NCI-H1436 treated with DMSO at 0.1 percent for 48 hours (cell line): ENCODE measurements at places on chromosomes 16 and 17.

- DNase-seq = peak; percentile 91
Measured at GRCh38 chr17:57084802-57085447, at the start of gene AKAP1. Gene AKAP1 (plus strand): TSS chr17:57085246. CDS start chr17:57105465, 20,219 bp downstream.

- DNase-seq = no peak
Measured at GRCh38 chr16:3761375-3762106, 44.2 kb upstream of the TRAP1 start.

DNA sequence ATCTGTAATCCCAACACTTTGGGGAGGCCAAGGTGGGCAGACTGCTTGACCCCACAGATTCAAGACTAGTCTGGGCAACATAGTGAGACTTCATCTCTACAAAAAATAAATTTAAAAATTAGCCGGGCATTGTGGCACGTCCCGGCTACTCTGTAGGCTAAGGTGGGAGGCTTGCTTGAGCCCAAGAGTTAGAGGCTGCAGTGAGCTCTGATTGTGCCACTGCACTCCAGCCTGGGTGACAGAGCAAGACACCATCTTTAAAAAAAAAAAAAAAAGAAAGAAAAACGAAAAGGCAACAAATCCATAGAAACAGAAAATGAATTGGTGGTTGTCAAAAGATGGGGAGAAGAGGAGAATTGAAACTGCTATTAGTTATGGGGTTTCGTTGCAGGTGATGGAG, 27.7 kb downstream of the NCOR1 start:
- no peak for DNase-seq

DNA sequence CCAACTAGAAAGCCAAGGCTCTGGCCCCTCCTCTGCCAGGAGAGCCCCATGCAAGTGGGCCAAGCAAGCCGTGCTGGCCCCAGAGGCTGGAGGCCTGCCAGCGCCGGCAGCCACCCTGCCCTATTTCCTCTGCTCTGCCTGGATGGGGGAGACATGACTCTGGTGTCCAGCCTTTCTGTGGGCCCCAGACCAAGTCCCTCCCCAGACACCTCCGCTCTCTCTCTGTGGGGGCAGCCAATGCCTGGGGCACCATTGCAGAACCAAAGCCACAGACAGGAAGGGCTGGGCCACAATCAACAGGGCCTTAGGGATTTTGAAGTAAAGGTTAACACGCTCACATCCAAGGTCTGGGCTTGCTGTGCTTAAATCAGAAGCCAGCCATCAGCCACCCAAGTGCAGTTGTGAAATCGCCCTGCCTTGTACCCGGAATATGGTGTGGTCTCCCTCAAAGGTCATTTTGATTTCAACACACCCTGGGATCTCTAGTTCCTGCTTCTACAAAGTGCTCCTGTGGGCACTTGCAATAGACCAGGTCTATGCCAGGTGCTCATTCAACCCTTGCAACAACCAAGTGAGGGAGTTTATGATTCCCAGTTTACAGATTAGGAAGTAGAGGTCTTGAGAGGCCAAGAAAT, 63.5 kb upstream of the TEX2 start:
- no peak for DNase-seq

DNA sequence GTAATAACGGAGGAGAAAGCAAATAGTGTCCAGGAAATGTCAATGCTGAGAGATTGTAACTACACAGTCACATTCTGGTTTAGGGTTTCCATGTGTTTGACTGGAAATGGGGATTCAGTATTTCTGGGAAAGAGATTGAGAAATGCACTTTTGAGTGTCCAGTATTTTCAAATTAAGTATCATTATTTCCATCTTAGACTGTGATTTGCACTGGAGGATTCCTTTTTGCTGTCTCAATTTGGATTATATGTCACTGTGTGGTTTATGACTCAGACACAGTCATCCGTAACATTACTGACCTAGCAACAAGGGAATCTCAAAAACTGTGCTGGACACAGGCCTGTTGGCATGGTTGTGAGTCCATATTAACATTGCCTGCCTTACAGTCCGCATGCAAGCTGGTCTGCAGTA, 681.4 kb downstream of the CDH11 start:
- no peak for DNase-seq

- DNase-seq = no peak
Measured at GRCh38 chr17:70848785-70849184, 679.5 kb downstream of the KCNJ2 start.

DNA sequence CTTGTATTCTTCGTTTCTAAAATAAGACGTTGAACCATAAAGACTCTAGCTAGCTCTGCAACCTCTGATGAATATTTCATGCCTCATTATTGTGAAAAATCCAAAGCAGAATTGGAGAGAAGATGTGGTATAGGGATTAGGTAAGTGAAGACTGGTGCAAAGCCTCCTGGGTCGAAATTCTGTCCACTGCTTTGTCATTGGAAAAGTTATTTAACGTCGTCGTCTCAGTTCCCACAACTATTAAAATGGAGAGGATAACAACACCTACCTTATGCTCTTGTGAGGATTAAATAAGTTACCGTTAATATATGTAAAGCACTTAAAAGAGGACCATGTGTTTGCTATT, 1.4 kb upstream of the PRPSAP2 start:
- DNase-seq = no peak

- peak; percentile 42 for DNase-seq
Measured at GRCh38 chr17:78168242-78168902, at the start of gene SYNGR2. Gene SYNGR2 (plus strand): TSS chr17:78168581. CDS start chr17:78168617, 36 bp downstream.

GRCh38 chr16:56512025-56512424, 7.8 kb downstream of the BBS2 start:
- DNase-seq = no peak

GRCh38 chr16:17134586-17134985, 336.2 kb downstream of the XYLT1 start:
- no peak for DNase-seq

GRCh38 chr17:71634376-71634775, 486.4 kb upstream of the SOX9 start:
- no peak for DNase-seq

- no peak for DNase-seq
Measured at GRCh38 chr17:181245-182049, at the start of gene DOC2B. Gene DOC2B (minus strand): TSS chr17:181650. CDS start chr17:181479, 171 bp downstream.

- DNase-seq = no peak
Measured at GRCh38 chr16:80794071-80794470, 10.3 kb downstream of the CDYL2 start.

- DNase-seq = peak; percentile 56
Measured at GRCh38 chr16:7405166-7405565, 72.5 kb downstream of the RBFOX1 start.

DNA sequence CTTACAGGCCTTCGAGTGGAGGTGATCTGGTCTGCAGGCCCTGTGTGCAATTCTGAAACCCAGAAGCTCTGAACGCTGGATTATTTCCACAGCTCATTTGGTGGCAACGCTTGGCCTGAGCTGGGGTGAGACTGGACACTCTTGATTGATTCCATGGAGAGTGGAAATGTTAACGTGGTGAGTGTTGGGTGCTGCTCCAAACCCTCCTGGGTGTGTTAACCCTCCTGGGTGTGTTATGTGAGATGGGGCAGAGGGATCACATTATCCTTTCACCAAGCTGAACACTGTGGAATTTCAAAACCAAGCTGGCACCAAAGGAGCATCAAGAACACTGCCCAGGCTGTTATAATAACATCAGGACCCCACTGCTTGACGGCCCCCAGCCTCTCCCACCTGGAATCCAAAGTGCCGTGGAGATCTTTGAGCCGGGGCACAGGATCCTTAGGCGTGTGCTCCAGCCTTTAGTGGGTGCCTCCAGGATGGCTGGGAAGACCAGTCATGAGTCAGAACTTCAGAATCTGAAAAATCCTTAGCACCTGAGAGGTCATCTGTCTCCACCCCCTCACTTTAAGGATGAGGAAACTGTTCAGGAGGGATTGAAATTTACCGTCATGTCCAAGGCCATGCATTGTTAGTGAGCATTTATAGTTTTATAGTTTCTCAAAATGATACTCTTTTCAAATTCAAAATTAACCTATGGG, 75.0 kb downstream of the RPTOR start:
- DNase-seq = no peak

DNA sequence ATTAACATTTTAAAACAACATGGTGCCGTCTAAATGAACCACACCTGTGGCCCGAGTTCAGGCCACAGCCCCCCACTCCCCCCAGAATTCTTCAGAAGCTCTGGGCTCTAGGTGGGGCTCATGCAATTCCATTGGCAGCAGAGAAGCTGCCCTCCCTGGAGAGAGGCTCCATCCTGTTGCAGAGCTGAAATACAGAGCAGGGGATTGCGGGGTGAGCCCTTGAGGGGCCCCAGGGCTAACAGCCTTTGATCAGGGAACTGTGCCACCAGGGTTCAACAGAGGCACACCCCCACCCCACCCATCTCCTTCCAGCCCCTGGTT, 69.3 kb downstream of the ABR start:
- DNase-seq = no peak

GRCh38 chr17:48537316-48537715, 6.5 kb upstream of the HOXB1 start:
- DNase-seq = no peak

GRCh38 chr16:86826941-86827340, 248.6 kb downstream of the FOXL1 start:
- DNase-seq = no peak

- DNase-seq = no peak
Measured at GRCh38 chr16:84156342-84156784, 11.3 kb downstream of the DNAAF1 start.

DNA sequence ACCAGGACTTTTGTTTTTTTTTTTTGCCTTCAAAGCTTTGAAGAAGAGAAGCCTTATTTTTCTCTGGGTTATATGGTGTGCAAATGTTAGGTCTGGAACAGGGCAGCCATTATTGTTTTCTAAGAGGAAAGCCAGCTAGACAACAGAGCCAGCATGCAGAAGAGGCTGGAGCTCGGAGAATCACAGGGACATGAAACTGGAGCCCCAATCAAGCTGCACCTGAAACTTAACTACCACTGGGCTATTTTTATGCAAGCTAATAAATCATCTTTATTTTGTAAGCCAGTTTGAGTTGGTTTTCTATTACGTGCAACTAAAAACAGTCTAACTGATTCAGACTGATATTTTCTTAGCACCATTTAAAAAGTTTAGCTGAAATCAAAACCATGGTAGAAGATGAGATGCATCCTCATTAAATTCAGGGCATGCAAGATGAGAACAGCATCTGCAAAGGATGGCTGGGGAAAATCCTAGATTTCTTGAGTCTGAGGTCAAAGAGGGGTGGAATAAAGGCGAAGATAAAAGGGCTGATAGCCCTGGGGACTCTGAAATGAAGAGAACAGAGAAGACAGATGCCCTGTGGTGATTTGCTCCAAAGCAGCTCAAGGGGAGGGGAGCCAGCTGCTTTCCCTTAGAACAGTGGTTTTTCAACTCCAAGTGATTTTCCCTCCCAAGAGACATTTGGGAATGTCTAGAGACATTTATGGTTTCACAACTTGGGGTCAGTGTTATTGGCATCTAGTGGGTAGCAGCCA, 177.1 kb upstream of the WSCD1 start:
- DNase-seq = no peak

- DNase-seq = no peak
Measured at GRCh38 chr17:64087252-64088005, 42.5 kb downstream of the ERN1 start.

GRCh38 chr16:396605-397004, 394 bp upstream of the NME4 start:
- no peak for DNase-seq

- DNase-seq = no peak
Measured at GRCh38 chr17:65456368-65457151, 104.9 kb downstream of the AXIN2 start.

DNA sequence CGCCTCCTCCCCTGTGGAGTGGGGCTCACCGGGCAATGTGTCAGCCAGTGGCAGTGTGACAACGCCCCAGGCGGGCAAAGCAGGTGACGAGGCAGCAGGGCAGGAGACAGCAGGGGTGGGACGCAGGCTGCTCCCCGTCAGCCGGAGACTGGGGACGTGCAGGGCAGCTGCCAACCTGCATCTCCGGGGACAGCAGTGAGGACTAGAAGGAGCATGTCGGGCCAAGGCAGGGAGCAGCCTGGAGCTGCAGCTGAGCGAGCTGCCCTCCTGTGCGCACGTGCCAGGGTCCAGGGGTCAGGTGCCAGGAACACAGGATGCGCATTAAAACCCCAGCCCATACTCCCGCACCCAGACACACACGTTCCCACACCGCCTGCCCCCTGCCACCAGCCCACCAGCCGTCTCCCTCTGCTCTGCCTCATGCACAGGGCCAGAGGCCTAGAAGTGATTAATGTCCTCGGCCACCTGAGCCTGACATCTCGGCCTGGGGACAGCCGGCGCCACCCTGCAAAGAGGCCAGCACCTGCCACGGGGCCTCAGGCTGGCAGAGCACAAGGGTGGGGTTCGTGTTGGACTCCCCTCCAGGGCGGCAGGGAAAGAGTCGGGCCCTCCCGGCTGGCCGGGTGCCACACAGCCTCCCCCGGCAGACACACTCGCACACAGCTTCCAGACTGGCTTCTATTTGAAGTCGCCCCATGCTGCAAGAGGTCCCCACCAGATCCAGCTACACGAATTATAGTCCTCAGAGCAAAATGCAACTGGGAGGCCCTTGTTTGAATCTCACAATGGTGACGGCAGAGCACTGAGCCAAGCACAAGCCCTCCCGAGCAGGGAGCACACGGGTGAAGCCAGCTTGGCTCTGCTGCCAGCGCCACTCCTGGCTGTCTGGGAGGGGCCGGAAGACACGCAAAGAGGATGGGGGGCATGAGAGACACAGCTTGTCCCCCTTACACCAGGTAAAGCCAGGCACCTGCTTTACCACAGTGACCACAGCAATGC, 90.4 kb downstream of the RBFOX3 start:
- DNase-seq = no peak

GRCh38 chr17:10737168-10737622, 7.4 kb upstream of the TMEM220 start:
- DNase-seq = no peak
